ENCODE measurements at places on chromosomes 12 and 14.

DNA sequence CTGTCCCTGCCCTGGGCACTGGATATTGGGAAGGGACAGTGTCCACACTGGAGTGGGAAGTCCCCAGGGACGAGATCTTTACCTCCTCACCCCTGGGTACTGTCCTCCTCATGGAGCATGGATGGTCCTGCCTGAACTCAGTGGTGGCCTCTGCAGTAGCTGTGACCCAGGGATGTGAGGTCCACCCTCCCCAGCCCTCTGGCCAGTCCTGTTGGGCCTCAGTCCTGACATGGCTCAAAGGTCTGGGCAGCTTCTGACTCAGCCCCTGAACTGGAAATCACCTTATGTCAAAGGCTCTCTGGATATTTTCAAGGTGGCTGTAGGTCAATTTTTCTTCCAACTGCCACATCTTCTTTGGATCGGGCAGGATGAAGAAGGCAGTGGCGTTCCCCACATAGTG, 24.4 kb downstream of the SERPINA1 start:
- DNase-seq = no peak

DNA sequence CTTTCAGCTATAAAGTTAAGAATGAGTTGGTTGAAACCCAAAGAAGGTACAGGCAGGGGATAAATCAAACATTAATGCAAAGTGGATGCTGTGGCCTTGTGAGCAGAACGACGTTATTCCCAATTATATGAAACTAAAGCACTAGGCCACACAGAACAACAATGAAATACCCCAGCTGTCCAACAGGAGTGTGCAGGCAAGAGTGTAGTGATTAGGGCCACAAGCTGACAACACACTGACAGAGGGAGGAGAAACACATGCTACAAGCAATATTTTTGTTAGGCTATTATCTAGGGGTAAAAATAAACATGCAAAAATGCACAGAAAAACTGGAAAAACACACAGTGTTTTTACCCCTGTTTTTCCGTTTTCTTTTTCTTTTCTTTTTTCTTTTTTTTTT, 15.0 kb downstream of the MAP3K9 start:
- DNase-seq = no peak

DNA sequence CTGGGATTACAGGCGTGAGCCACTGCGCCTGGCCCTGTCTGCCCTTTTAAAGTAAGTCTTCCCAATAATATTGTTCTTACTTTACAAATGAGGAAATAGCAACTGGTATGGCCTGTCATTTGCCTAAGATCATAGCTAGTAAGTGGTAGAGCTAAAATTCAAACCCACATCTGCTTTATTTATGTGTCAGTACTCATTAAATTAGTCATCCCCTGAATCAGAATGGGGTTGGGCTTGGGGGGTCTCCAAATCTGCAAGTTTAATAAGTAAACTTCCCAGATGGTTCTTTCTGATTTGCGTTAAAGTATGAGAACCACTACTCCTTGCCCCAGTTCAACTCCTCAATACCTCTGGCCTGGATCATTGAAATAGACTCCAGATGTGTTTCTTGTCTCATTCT, 96.2 kb downstream of the FAR2 start:
- no peak for DNase-seq

- no peak for DNase-seq
Measured at GRCh38 chr12:56163533-56164344, 5.6 kb downstream of the MYL6 start.

- DNase-seq = no peak
Measured at GRCh38 chr14:56570295-56570694, 9.3 kb upstream of the TMEM260 start.

DNA sequence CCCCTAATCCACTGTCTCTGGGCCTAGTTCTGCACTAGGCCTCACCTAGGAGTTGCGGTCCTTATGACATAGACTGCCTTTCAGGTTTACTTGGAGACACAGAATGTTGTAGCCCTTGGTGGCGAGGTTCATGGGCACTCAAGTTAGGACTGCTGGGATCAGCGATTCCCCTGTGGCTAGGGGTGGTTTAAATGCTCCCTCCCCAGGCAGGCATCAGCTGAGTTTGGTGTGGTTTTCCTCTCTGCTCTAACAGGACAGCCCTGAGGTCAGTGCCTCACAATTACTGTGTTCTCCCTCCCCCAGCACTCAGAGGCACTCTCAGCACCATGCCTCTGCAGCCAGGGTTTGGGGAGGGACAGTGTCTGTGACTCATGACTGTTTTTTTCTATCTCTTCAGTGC, 22.2 kb upstream of the RDH16 start:
- DNase-seq = no peak

DNA sequence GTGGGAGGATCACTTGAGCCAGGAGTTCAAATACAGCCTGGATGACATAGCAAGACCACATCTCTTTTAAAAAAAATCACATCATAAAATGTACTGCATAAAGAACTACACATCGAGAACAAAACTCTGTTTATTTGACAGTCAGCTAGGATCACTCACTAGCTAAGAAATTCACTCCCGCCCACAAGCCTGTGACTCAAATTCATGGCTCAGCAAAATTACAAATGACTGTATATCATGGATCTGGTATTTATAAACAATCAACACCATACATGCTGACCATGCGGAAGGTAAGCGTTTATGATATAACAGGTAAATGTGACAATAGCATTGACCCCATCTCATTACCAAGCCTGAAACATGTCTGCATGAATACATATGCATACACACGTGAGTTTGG, 206.5 kb downstream of the EFCAB11 start:
- no peak for DNase-seq

GRCh38 chr12:3553221-3553620, 62.2 kb downstream of the PRMT8 start:
- DNase-seq = no peak

DNA sequence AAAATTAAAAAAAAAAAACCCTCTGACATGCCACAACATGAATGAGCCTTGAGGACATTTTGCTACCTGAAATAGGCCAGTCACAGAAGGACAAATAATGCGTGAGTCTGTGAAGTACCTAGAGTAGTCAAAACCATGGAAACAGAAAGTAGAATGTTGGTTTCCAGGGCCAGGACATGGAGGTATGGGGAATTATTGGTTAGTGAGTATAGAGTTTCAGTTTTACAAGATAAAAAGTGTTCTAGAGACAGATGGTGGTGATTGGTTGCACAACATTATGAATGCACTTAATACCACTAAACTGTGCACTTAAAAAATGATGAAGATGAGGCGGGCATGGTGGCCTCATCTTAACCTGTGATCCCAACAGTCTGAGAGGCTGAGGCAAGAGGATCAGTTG, 47.6 kb upstream of the ZFP36L1 start:
- no peak for DNase-seq

DNA sequence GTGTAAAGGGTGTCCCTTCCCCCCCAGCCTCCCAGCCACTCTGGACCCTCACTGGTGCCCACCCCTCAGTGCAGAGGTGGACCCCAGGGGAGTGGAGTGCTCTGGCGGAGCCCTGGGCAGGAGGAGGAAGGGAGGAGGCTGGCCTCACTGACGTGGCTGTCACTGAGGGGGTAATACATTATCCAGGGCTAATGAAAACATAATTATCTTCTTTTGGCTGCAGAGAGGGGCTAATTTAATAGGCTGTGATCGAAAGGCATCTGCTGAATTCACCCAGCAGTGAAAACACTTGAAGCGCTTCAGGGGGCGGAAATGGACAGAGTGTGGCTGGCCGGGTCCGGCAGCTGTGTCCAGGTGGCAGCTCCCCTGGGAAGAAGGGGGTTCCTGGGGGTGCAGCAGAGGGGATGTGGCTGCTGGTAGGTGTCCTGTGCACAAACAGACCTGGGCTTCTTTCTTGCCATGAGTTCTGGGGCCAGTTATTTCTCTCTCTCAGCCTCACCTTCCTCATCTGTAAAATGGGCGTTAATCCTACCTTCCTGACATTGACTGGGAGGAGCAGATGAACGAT, 3.7 kb upstream of the NOS1 start:
- no peak for DNase-seq

DNA sequence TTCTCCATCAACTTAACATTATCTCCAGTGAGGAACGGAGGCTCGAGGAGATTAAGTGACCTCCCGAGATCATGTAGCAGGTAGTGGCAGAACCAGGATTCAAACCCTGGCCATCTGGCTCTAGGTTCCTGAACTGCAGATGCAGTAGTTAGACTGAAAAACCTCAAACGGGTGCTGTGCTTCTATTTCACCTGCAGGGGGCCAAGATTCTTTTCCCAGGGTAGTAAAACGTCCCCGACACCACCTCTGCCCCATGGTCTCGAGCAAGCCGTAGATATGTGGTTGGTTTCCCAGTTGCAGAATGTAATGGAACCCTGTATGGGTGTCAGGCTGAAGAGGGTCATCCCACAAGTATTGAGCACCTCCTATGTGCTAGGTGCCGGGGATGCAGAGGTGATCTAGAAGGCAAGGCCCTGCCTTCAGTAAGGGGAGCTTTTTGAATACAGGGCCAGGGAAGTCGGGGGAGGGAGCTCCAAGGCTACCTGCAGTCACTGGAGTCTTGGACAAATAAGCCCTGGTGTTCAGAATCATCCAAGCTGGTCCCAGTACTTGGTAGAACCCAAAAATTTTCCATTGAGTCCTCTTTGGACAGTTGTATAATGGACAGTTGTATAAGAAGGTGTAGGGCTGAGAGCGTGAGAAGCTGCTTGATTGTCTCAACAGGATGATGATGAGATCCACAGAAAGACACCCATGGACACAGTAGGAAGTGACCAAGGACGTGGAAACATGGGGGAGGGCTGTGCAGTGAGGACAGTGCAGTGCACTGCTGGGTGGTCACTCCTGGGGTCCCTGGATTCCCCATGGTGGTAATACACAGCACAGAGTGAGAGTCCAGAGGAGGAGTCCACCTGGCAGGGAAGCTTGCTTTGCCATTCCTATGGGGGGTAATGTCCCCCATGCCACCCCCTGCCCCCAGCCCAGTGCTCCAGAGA, 197.2 kb downstream of the CHST11 start:
- no peak for DNase-seq

DNA sequence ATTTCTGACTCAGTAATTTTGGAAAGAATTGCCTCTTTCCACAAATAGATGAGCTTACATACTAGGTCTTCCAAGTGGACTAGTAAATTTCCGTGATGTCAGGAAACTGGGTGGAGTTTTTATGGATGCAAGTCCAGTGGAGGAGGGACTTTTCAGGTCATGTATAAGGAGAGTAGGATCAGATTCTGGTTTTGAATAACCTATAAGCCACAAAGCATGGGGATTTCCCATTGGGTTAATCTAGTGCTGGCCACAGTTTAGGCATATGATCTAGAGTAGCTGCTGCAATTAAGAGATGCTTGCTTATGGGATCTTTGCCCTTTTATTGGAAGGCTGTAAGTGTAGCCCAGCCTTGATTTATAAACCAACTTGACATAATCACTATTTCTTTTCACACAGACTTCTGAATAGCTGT, 33.8 kb downstream of the STK38L start:
- DNase-seq = no peak

- DNase-seq = peak; percentile 77
Measured at GRCh38 chr12:11891346-11891745, 179.4 kb upstream of the BCL2L14 start.

- DNase-seq = no peak
Measured at GRCh38 chr14:37472906-37473305, 122.1 kb downstream of the FOXA1 start.

DNA sequence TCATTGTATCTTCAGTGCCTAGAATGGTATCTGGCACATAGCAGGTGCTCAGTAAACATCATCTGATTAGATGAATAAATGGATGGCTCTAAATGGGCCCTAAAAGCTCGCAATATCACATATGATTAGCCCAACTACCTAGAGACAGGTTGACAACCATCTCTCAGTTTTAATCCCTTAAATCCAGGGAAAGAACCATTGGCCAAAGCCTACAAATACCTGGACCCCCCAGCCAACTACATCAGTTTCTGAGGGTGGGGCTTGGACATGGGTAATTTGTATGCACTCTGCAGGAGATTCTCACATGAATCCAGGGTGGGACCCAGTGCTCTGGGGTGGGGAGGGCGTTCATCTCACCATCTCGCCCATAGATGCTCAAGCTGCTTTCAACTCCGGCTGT, 4.8 kb upstream of the DTX1 start:
- DNase-seq = no peak

Data from HL-60 (cell line).